NT2/D1 (cell line): ENCODE measurements at places on chromosomes 5 and 9.

DNA sequence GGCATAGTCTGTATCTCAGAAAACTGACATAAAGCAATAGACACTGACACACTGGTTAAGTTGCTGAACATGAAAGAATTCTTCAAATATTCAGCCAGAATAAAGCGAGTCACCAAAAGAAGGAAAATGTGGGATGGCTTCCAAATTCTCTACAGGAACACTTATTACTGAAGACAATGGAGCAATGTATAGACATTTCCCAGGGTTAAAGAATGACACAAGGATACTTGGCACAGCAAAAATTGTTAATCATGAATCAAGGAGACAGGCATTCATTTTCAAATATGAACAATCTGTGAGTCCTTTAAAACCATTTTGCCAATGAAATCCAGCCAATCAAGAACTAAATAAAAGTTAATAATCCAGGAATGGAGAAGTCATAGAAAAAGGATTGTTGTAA lies 92.5 kb downstream of the MTX3 start:
- DNase-seq = no peak

GRCh38 chr5:172007175-172008110 lies 1.0 kb upstream of the FBXW11 start:
- DNase-seq = no peak

- no peak for DNase-seq
Measured at GRCh38 chr9:71357346-71357745, 235.9 kb upstream of the TRPM3 start.

DNA sequence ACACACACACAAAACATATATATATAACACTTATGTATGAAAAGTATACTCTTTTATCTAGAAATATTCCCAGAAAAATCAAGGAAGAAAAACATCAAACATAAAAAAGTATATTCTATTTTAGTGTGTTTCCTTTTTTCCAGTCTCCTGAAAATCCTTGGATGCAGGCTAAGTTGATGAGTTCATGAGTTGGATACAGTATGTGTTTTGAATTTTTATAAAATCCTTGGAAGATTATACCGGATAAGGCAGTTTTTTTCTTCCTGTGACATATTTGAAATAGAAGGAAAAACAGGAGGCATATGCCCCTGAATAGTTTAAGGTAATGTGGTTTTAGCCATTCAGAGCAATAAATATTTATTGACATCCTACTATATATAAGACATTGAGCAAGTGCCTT lies 203.6 kb downstream of the SNX18 start:
- DNase-seq = no peak

GRCh38 chr9:93361995-93362394 lies 89.5 kb upstream of the FAM120A start:
- DNase-seq = no peak

- DNase-seq = no peak
Measured at GRCh38 chr5:180809403-180810209, 7.0 kb upstream of the MGAT1 start.

- DNase-seq = no peak
Measured at GRCh38 chr5:980001-980588, 28.5 kb upstream of the NKD2 start.

- DNase-seq = no peak
Measured at GRCh38 chr9:133895335-133895734, 96.8 kb downstream of the VAV2 start.

GRCh38 chr9:90640361-90640760 lies 2.3 kb downstream of the DIRAS2 start:
- no peak for DNase-seq
